ENCODE measurements at places on chromosomes 7 and 10.

DNA sequence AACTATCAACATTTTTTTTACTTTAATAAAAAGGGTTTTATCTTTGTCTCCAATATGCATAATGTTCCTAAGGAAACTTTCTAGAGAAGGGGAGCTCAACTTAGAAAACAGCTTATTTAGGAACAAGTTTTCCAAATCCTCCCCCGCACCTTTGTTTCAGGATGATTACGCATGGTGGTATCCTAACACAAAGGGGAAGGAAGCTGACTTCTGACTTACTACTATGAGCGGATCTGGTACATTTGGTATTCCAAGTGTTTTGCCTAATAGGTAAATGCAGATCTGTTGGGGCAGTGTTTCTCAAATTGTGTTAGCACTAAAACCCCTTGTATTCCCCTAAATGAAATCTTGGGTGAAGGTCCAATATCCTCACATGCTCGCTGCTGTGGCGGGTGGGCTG, 229.3 kb upstream of the KLF14 start:
- no peak for DNase-seq

DNA sequence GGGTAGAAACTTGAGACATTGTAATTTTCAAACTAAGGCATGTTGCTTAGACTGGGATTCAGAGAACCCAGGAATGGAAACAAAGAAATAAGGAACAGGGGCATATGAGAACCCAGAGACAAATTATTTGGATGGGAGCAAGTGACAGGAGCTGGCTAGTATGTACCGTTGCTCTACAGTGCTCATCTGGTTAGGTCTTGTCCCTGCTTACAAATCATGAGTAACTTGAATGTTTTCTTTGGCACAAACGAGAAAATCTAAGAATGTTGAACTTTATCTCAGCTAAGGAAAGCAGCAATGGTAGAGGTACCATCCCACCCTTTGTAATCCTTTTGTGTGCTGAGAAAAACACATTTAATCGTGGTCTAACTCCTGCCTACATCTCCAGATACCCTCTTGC, 116.0 kb upstream of the IMMP2L start:
- DNase-seq, result no peak

GRCh38 chr10:118669020-118669791, 73.8 kb upstream of the PRLHR start:
- DNase-seq, result peak; percentile 58

DNA sequence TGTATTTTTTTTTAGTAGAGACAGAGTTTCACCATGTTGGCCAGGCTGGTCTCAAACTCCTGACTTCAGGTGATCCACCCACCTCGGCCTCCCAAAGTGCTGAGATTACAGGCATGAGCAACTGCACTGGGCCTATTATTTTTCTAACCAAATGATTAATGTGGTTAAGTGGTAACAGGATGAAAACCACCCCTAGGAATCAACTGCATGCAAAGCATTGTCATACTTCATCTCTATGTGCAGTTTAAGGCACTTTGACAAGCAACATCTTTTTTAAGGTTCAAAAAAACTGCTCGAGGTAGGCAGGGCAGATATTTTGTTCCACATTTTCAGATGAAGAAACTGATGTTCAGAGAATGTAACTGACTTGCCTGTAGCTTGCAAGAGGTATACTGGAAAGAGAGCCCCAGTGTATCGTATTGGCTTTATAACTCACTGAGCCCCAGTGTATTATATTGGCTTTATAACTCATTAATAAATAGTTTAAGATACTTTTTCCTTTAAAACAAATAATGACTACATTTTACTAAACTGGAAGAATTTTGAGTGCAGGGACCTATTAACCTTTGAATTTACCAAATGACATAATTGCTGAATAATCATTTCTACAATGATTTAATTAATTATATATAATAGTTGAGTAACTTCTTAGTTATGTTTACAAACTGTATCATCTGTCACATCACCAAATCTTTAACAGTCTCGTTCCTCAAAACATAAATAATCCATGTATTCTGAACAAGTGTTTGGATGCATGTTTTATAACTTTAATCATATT, 38.1 kb downstream of the RTKN2 start:
- DNase-seq, result no peak

GRCh38 chr7:130090745-130091532, 20.6 kb downstream of the KLHDC10 start:
- DNase-seq, result no peak

GRCh38 chr7:106281585-106282318, 3.0 kb downstream of the NAMPT start:
- DNase-seq, result no peak

GRCh38 chr7:46524350-46524749, 603.3 kb upstream of the IGFBP3 start:
- no peak for DNase-seq

- no peak for DNase-seq
Observed at GRCh38 chr10:24238519-24239247, 29.7 kb downstream of the KIAA1217 start.

GRCh38 chr10:9228771-9229170, 1174.3 kb downstream of the GATA3 start:
- no peak for DNase-seq

DNA sequence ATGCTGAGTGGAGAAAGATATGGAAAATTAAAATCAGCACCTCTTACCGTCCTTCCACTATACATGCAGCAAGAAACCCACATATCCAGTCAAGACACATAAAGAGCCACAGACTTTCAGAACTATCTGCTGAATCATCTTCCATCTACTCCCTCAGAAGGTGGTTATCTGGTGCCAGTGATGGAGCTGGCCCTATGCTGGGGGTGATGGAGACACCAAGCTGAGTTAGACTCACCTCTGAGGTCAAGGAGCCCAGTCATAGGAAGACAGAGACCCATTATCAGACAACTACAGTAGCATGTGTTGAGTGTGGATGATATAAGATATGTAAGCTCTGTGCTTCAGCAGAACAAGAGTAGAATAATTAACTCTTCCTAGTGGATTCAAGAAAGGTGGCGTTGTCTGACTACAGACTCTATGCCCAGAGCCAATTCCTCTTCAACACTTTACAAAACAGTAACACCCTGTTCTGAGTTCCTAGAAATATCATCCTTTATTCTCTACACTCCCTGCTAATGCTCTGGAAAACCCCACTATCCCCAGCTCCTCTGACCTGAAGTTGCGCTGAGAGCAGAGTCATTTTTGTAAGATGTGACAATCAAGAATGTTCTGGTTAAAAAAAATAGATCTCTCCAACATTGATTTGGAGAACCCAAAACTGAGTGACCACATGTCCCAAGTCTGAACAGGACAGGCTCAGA, 14.3 kb downstream of the CYP3A5 start:
- no peak for DNase-seq

DNA sequence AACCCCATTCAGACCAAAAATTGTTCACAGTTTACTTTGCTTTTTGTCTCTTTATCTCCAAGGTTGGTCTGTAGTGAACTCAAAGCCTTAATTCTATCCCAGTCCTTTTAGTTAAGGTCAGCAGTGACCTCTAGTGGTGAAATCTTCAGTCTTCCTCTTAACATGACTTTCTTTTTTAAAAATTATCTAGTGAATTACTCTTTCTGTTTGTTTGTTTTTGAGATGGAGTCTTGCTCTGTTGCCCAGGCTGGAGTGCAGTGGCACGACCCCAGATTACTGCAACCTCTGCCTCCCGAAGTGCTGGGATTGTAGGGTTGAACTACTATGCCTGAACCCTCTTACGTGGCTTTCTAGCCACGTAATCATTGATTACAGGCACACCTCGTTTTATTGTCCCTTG, 25.0 kb downstream of the ZNF487 start:
- peak; percentile 72 for DNase-seq

DNA sequence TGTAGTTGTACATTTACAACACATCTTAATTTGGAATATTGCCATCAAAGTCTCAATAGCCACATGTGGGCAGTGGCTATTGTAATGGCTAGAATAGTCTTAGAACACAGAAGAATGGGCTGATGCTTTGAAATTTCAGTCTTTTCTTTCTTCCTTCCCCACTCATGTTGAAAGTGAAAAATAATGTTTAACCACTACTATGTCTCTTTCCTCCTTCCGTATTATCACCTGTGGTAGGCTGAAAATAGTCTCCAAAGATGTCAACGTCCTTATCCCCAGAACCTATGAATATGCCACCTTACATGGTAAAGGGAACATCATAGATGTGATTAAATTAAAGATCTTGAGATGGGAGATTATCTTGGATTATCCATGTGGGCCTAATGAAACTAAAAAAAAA, 154.0 kb downstream of the SUGCT start:
- no peak for DNase-seq
